Esophagus squamous epithelium (tissue), 5 donors: ENCODE measurements at places on chromosomes 5 and 9.

DNA sequence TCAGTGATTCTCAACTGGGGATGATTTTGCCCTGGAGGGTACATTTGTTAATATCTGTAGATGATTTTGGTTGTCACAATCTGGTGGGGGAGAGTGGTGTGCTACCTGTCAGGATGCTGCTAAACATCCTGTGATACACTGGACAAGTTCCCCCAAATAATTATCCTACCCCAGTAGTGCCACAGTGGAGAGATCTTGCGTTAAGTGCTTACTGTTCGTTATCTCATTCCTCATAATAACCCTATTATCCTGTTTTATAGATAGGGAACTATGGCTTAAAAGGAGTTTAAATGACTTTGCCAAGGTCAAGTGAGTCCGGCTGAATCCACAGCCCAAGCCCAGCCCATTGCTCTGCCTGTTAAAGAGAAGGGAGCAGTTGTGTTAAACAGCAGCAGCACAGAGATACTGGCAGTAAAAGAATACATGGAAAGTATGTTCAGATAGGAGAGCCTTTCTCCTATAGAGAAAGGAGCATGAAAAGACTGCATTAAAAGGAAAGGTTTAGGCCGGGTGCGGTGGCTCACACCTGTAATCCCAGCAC is 15.4 kb downstream of the CNOT8 start:
- DNase-seq = no peak

DNA sequence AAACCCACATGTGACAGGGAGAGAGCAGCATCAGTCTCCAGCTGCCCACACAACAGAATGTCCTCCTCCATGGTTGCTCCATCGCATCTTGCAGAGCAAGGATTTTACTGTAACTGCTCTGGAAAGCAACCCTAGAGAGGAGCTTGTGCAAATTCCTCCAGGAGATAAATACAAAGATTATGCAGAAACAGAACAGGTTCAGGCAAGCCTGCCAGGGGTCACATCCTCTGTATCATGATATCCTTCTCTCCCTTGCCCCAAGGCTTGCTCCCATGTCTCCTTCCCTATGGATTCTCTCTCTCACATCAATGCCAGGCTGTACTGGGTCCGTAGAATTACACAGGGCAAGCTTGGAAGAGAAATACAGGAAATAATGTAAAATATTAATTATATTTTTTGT is 226.0 kb downstream of the MPDZ start:
- no peak for DNase-seq

- DNase-seq = no peak
Measured at GRCh38 chr5:83925955-83926337, 205.3 kb upstream of the HAPLN1 start.

DNA sequence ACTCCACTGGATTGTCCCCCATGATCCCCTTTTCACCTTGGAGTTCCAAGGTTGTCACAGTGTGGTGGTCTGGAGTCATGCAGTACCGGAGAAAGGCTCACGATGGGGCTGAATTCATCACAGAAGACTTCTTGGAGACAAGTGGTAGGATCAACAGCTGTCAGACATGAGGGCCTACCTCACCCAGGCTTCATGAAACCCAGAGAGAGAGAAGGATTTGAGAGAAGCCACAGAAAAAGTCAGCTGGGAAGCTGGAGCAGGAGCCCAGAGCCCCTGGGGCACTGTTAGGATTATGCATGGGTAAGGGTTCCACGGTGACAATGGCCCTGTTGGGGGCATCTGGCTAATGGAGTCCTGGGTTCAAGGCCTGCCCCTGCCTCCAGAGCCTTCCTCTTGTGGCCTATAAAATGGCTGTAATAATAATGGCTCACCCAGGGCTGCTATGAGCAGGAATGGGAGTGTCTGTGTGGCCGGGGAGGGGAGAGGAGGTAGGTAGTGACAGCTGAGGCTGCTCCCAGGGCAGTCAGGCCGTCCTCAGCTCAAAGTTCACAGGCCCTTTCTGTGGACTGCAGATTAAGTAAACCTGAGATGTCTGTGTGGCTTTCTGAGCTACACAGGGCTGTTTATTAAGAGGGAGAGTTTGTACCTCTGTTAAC is 910 bp downstream of the TRIM14 start:
- DNase-seq = no peak

GRCh38 chr5:117095346-117096332 is 521.0 kb upstream of the SEMA6A start:
- DNase-seq = no peak

GRCh38 chr5:149840226-149840825 is 104.3 kb downstream of the PDE6A start:
- no peak for DNase-seq

DNA sequence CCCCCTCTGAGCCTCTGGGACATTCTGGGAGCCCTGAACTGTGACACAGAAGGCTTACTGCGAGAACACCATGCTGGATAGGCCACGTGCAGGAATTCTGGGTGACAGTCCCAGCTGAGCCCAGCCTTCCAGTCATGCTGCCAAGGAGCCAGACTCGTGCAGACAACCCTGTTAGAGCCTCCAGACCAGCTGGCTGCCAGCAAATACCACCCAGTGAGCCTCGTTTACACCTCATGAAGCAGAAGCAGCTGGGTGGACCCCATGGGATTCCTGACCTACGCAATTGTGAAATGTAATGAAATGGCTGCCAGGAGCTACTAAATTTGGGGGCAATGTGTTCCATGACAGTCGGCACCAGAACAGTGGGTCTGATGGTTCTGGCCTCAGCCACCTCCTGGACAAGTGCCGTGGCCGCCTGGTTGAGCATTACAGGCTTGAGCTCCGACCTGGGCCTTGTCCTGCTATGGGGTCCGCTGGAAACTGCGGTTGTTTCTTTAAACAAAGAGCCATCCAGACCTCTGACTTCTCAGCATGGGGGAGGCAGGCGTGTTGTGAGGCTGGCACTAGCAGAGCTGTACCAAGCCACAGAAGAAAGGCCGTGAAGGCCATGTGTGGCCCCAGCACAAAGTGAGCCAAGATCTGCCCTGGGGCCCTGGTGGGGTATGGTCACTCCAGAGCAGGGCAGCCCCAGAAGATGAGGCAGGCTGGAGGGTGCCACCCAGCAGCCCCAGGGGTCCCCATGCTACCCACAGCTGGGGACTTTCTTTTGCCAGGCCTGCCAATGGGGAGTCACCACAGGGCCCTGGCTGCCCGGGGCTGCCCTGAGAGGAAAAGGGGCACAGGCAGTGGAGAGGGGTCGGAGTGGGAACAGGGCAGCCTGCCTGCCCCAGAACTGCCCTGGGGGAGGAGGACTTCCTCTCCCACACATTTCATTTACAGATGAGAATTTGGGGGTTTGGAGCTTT is 19.3 kb upstream of the RXRA start:
- DNase-seq = no peak

DNA sequence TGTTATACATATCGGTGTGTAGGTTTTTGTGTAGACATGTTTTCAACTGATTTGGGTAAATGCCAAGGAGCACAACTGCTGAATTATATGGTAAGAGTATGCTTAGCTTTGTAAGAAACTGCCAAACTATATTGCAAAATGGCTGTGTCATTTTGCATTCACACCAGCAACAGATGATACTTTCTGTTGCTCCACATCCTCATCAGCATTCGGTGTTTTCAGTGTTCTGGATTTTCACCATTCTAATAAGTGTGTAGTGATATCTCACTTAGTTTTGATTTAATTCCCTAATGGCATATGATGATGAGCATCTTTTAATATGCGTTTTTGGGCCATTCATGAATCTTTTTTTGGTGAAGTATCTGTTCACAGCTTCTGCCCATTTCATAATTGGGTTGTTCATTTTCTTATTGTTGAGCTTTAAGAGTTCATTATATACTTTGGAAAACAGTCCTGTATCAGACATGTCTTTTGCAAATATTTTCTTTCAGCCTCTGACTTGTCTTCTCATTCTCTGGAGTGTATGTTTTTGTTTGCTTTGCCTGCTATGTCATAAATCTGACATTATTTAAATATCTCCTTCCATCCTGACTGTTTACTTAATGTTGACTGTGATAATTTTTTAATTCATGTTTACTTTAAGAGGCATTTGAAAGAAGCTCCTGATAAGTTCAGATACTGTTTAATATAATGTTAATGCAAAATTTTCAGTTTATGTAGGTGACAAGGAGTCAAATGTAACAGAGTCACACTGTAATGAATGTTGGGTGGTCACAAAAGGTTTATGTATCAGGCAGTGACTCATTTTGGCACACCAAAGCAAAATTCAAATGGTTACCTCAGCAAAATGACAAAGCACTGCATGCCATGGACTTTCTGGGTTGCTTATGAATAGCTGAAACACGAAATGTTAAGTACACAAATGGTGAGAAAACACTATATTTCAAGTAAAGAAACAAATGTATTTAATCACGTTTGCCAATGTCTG is 181.1 kb upstream of the DAB2 start:
- DNase-seq = no peak

GRCh38 chr5:2124434-2125170 is 241.9 kb upstream of the IRX4 start:
- no peak for DNase-seq
